Endothelial cell of umbilical vein (primary cell): ENCODE measurements at places on chromosomes 5 and 9. TPM values are rescaled to one million over a fixed set of nuclear protein-coding genes. Genes with fewer than 3 reads are reported as not detected.

GRCh38 chr5:172140866-172141265 lies 47.2 kb downstream of the STK10 start:
- no peak overlapping the region for H3K4me3 ChIP-seq
- H3K36me3 ChIP-seq = no peaks in the 10 kb centered on the region
- no peak for DNase-seq
- H3K4me1 ChIP-seq = no peaks in the 10 kb centered on the region
- no peaks in the 10 kb centered on the region for H3K27me3 ChIP-seq

DNA sequence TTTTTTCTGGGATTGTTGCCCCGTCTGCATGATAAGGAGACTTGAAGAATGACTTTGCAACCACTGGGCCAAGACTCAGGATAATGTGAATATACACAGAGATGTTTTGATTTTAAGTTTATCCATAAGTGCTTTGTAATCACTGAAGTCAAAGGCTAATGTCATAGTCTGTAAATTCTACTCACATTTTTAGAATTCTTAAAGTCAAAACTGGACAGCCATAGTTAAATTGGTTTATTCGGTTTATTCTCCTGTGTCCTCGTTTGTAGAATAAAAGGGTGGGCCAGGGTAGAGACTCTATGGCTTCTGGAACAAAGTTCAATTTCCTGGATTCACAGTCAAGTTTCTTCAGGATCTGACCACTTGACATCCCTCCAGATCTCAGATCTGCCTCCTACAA lies 327.7 kb upstream of the TNC start:
- no peaks in the 10 kb centered on the region for H3K4me1 ChIP-seq
- DNase-seq = no peak
- H3K4me3 ChIP-seq = no peak overlapping the region
- H3K27me3 ChIP-seq = no peaks in the 10 kb centered on the region
- no peak overlapping the region for H3K27ac ChIP-seq

TTF1 gene
- 12.0 and 13.8 TPM in 2 replicates for total RNA-seq

WDR38 gene
- total RNA-seq = not detected in 2 replicates

GRCh38 chr5:31427013-31427723 lies 104.7 kb downstream of the DROSHA start:
- no peaks in the 10 kb centered on the region for H3K27me3 ChIP-seq
- no peaks in the 10 kb centered on the region for H3K36me3 ChIP-seq
- DNase-seq = peak; percentile 73
- peaks cover 22% of the 10 kb centered on the region for H3K4me1 ChIP-seq
- H3K27ac ChIP-seq = peak overlapping the region; percentile 16

DOK3 gene
- total RNA-seq = 5.3 and 8.1 TPM in 2 replicates

FER gene
- total RNA-seq = 22.8 and 27.5 TPM in 2 replicates
